ENCODE measurements at places on chromosomes 3 and 15.

DNA sequence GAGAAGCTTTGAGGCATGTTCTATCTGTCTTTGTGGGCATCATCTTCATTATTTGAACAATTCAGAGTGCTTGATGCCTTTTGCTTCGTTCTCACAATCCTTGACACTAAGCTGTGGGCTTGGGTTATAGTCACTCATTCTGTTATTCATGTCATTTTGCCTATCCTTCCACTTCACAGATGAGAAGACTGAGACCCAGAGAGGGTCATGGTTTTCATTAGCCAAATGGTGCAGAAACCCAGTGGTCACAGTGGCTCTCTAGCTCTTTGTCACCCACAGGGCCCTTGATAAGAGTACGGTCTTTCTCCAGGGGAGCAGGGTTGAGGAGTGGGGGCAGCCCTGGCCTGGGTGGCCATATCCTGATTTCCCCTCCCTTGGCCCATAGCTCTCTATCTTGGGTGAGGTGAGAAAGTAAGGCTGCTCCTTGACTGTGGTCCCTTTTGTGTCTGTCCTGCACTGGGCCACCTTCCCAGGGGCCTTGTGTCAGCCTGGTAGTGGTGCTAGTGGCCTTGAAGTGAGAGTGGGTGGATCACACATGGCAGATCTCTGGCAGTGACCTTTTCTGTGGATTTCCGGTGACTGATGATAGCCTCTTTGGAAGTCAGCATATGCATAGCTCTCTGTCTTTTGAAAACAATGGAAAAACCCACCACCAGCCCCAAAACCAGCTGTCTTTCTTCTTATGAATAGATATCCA, 130.1 kb downstream of the IGF1R start:
- DNase-seq = no peak

DNA sequence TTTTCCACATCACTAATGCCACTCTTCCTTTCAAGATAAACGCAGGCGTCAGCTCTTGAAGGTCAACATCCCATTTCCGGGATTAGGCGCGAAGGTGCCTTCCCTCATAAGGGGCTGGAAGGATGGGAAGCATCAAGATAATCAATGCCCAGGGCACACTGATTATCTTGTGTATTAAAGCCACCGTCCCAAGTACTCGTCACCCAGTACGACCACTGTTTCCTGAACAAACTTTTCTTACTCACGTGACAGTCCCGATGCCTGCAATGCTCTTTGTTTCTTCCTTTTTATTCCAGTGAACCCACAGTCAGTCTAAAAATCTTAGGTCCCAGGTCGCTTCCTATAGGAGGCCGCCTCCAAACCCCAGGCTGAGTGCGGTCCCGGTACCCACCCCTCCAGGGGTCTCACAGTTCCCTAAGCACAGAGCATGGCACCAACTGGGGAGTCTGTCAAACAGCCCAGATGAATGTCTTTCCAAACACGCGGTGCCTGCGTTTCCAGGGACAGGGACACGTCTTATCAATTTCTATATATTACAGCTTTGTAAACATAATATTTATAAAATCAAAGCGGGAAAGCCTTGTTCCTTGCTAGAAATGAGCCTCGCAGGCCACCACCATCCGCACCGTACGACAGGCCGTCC, 589 bp downstream of the ANAPC13 start:
- no peak for DNase-seq

DNA sequence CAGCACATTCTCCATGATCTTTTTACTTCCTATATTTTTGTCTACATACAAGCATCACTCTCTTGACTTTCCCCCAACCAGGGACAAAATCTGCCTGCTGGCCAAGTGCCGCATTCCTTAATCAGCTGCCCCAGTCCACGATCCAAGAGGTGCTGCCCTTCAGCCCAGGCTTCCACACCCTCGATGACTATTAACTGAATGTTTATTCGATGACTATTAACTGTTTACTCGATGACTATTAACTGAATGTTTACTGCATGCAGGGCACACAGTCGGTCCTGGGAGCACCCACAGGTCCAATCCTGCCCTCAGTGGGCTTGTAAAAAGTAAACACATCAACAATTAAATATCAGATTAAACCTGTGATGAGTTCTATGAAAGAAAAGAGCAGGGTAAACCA, 256.9 kb downstream of the ARRDC4 start:
- no peak for DNase-seq

GRCh38 chr3:123725652-123726400, 141.0 kb upstream of the HACD2 start:
- DNase-seq = no peak

DNA sequence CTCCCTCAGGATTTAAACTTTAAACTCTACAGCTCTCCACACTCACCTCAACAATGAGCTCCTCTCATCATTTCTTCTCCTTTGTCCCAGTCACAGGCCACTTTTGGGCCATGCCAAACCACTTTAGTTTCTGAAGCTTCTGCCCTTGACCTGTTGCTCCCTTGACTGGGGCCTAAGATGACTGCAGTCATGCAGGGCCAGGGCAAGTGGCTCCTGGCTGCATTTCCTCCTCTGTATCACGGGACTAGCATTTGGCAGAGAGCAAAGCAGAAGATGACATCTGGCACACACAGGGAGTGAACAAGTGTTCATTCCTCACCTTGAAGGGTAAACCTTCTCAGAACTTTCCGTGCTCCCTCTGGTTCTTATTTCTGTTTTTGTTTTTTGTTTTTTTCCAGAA, 136.9 kb downstream of the PDE8A start:
- DNase-seq = no peak

GRCh38 chr15:60918234-60918959, 310.7 kb downstream of the RORA start:
- no peak for DNase-seq

GRCh38 chr3:22555753-22556435, 647.2 kb upstream of the UBE2E2 start:
- no peak for DNase-seq

DNA sequence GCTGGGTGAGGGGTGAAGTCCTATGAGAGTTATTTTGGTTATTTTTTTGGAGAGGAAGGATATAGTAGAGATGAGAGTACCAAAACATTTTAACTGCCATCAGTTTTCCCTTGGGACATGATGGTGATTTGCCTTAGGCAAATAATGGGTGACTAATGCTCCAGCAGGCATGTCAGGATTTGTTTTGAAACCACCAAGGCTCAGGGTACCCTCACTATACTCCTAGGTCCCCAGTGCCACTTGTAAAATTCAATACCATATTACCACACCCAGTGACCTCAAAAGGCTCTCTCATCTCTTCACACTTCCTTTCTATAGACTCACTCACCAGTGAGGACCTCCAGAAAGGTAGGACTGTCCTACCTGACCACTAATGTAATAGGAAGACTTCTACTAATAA, 83.6 kb downstream of the WDR72 start:
- DNase-seq = no peak

- no peak for DNase-seq
These were observed 39.0 kb downstream of the MYRIP start for GRCh38 chr3:39848365-39848764.

GRCh38 chr3:43490640-43491185, 131.1 kb downstream of the ANO10 start:
- DNase-seq = no peak

DNA sequence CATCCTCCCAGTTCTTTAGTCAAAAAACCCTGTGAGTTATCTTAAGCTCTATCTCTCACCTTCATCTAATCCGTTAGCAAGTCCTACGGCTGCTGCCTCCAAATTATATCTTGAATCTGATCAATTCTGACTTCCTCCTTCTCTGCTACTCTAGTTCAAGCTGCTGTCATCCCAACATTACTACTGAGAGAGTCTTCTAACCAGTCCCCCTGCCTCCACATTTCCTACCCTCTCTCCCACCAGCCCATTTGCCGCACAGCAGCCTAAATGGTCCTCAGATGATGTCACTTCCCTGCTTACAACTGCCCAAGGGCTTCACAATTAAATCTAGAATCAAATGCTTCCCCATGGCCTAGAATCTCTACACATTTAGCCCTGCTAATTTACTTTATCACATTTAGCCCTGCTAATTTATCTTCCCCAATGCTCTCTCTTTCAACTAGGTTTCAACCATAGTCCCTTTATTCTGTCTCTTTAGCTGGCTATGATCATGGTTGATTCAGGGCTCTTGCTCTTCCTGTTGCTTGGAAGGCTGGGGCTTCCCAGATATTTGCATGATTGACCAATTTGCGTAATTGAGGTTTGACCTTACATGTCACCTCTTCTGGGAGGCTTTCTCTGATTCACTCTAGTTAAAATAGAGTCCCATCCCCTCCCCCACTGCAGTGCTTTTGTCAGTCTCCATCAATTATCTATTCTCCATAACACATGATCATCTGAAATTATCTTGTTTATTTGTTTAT, 11.0 kb upstream of the ARL14 start:
- DNase-seq = peak; percentile 74

DNA sequence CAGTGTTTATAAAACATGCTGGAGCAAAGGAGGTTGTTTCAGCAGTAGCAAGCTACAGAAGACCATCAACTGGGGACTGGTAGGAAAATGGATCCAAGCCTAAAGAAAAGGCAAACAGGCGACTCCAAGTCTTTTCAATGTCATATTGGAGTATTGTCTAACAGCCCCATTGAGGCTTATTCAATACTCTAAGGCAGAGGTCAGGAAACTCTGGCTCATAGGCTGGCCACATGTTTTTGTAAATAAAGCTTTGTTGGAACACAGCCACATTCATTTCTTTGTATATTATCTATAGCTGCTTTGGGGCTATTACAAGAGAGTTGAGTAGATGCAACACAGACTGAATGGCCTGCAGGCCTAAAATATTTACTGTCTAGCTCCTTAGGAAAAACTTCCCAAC, 77.5 kb downstream of the RPL22L1 start:
- DNase-seq = no peak

DNA sequence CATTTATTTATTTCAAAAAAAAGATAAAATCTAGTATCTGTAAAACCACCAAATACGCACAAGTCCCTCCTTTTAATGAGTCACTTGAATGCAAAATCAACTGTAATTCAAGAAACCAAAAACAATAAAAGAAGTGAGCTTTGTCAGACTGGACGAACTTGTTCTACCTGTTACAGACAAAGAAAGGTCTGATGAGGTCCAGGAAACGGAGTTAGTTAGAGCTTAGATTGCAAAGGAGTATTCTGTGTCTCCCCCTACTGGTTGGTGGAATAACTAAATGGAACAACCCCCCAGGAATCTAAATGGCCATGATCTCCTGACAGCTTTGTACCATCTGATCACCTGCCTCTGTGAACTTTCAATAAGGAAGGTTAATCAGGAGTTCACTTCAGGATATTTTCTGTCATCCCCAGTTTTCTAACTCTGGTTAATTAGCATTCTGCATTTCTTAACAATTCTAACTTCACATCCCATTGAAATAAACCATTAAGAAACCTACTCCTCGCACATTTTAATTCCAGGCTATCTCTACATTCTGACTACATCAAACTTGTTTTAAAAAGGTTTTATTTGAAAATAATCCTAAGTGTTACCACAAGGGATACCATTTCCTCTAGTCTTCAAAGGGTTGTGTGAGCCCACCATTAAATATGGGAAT, 333.0 kb upstream of the SATB1 start:
- DNase-seq = peak; percentile 68

- peak; percentile 73 for DNase-seq
These were observed 2.3 kb downstream of the ANXA2 start for GRCh38 chr15:60395276-60396011.

DNA sequence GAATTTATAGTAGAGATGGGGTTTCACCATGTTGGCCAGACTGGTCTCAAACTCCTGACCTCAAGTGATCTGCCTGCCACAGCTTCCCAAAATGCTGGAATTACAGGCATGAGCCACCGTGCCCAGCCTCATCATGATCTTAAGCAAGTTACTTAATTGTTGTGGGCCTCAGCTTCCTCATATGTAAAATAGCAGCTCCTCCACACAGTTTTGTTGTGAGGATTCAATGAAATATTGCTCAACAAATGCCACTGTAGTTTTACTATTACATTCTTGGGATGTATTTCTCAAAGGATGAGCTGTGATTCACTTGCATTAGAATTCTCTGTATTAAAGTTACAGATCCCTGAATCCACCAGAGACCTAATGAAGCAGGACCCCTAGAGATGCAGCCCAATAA, 168.8 kb downstream of the ADAMTS9 start:
- DNase-seq = no peak

GRCh38 chr3:120203016-120203415, 82.0 kb downstream of the GPR156 start:
- DNase-seq = no peak

GRCh38 chr3:51441282-51442030, 50.4 kb downstream of the RBM15B start:
- no peak for DNase-seq

- no peak for DNase-seq
These were observed 167.6 kb upstream of the CADPS start for GRCh38 chr3:63042833-63043232.

- peak; percentile 7 for DNase-seq
These were observed 101.0 kb upstream of the CPNE4 start for GRCh38 chr3:132135628-132136333.

DNA sequence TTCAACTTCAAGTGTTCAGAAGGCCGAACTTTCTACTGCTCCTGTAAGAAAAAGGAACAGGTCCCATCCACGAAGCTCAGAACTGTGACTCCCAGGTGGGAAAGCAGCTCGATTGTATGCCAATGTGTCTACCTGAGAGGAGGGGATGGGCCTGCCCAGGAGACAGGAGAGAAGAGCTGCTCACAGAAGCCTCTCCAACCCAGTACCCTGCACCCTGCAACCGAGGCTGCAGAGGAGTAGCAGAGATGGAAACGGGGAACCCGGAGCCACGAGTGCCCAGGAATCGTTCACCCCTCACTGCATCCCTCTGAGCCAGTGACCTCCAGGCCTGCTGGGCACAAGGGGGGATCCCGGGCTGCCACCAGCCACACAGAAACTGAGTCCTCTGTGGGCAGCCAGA, 86.5 kb upstream of the PRR23E start:
- no peak for DNase-seq

DNA sequence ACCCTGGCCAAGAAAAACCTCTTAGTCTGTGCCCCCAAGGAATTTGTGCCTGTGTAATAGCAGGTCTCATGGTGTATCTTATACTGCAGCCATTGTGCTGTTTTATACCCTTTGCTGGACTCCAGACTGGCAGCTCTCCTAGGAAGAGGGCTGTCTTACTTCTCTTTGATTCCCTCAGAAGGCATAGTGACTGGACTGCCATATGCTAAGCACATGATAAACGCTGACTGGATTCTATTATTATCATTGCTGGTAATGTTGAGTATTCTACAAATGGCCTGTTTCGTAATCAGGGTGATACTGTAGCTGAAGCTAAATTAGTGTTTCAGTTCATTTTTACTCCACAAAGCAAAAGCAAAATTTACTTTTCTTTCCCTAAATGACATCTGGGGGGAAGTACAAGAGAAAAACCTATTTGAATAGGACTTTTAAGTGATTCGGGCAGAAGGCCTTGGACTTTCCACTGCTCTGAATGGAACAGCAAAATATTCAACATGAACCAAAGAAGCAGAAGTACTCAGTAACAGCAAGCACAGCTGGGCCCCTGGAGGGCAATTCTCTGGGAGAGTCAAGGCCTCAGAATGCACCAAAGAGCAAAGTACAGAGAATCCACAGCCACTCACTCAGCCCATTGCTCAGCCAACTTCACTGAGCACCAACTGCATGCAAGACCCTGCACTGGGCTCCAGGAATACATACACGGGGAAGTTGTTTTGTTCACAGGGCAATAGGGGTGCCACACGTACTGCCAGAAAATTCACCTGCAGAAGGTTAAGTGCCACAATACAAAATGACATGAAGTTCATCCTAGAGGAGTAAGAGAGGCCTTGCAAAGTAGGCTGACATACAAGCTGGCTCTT, 7.9 kb upstream of the BCL2A1 start:
- peak; percentile 10 for DNase-seq
